ENCODE measurements at places on chromosomes 4 and X. TPM values are rescaled to one million over a fixed set of nuclear protein-coding genes. Genes with fewer than 3 reads are reported as not detected.

DNA sequence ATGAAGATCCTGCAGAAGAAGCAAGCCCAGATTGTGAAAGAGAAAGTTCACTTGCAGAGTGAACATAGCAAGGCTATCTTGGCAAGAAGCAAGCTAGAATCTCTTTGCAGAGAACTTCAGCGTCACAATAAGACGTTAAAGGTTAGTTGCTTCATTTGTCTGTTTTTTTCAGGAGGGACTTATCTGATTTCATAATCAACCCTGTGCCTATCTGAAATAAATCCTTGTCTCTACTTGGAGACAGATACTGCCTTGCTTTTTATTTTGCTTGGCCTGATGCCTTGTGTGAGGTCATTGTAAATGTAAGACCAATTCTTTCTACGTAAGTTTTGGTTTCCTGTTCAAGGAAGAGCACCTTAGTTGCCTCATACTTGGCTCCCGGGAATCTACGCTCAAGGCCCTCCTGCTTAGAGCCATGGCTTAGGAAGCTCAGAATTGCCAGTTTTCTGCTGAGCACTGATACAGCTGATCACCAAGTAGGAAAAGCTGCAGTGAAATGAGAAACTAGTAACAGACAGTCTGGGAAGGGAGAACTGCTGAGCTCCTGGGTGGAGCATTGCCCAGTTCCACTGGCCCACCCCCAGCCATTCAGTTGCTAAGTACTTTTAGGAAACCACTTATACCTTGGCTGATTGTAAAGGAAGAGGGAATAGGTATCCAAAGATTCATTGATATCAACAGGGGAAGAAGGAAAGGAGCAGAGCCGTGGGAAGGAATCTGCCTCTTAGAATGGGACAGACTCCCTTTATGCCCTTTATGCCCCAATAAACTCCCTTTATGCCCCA lies 41.8 kb downstream of the RBBP7 start:
- no peak for DNase-seq

DNA sequence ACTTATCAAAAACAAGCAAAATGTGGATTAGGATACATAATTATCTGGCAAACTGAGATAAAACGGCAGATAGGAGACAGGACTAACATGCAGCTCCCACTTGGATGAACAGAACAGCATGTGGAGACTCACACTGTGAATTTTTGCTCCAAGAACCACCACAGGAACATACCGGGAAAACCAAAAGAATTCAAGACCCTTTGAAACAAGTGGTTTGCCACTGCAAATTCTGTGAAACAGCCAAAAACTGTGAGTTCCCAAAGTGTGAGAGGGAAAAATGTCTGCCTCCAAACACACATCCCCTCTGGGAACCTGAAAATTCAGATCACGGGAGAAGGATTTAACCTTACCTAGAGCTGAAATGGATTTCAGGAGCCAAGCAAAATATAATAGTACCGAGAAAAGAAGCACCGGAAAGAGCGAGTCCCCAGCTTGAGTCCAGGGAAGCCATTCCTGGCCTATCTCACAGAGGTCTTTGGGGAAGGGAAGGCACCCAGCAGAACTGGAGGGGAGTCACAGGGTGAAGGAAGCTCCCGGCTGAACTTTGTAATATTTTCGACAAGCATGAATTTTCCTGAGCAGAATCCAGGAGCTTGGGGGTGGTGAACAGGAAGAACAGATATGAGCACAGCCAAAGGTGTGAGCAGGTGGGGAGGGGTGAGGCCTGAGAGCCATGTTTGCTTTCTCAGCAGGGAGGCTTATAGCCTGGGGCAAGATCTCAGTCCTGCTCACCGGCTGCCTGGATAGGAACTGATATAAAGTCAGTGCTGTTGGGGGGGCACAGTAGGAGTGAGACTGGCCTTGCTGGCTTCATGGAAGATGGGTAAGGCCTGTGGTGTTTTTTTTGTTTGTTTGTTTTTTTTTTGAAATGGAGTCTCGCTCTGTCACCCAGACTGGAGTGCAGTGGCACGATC lies 23.9 kb downstream of the MANBA start:
- no peak for DNase-seq

GRCh38 chr4:131488772-131489171 lies 1660.3 kb upstream of the PCDH10 start:
- DNase-seq: no peak

GRCh38 chrX:117839544-117839943 lies 277.1 kb downstream of the KLHL13 start:
- DNase-seq: no peak

DNA sequence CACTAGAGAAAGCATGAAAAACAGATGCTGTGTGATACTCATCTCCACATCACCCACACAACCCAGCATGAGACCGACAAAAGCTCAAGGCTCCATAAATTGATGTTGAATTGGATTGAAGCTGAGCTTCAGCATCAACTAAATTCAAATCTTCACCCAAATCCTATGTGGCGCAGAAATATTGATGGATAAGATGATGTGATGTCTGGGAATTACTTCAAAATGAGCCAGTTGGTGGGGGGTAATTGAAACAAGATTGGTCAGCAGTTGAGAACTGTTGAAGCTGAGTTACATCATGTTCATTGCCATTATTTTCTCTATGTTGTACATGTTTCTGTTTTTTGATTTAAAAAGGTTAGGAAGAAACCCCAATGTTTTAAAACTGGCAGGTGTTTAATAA lies 166.5 kb upstream of the STS start:
- no peak for DNase-seq

GRCh38 chr4:159445692-159446091 lies 342.8 kb downstream of the RAPGEF2 start:
- no peak for DNase-seq

DNA sequence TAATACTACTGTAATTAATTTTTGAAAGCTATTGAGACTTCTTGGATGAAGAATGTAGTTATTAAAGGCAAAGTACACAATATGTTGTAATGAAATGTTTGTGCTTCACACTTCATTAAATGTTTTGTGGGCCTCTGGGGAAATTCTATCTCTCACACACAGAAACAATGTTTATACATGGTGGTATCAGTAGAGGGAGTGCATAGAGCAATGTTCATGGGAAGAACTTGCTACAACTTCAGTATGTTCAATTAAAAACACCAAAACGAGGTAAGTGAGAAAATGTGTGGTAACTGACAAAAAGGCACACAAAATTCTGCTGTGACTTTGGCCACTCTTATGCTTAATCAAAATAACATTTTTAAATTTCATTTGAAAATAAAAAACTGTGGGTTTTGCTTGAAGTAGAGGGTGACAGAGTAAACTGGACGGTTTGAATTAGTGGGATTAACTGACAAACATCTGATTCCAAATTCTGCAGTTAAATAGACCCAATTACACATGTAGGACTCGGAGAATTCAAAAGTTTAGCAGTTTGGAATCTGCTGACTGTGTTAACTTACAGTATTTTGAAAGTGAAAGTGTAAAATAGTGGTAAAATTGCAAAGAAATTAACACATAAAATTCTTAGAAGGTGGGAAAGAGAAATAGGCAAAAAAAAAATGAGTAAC lies 111.4 kb upstream of the TTC29 start:
- DNase-seq: no peak

DNA sequence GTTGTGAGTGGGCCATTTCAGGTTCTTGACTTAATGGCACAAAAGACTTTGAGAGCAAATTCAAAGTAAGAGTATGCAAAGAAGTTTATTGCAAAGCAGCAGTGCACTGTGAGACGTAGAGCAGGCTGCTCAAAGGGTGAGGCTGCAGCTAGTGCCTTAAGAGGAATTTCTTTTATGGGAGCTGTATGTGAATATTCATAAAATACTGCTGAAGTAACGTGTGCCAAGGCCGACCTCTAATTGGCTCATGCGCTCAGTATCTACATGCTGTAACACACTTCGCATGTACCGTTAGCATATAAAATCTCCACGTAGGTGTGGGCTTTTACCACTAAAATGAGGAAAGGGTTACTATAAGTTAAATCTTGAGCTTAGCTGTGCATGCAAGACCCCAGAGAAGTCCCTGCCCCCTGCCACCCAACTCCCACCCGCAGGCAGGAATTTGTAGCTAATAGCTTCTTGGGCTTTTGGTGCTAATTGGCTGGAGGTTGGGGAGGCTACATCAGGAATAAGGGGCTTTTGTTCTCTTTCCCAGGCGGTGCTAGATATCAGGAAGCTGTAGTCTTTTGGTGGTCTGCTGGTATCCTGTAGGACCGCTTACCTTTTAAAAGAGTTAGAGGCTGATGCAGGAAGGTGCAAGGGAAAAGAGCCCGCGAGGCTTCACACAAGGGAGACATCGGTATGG lies 47.6 kb downstream of the FSTL5 start:
- DNase-seq: no peak

DNA sequence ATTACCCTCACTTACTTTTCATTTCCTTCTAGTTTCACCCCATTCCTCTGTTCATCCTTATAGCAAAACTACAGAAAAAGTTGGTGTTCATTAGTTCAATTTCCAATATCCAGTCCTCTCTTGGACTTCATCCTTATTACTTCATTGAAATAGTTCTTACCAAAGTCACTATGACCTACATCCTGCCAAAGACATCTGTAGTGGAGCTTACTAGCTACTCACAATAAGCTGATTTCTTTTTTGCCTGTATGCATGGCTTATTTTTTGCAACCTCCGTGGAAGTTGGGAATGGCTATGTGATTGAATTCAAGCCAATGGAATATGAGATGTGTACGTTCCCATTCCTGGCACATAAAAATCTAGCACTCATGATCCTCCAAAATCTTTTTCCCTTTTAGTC lies 4.6 kb upstream of the CDKL2 start:
- no peak for DNase-seq

DNA sequence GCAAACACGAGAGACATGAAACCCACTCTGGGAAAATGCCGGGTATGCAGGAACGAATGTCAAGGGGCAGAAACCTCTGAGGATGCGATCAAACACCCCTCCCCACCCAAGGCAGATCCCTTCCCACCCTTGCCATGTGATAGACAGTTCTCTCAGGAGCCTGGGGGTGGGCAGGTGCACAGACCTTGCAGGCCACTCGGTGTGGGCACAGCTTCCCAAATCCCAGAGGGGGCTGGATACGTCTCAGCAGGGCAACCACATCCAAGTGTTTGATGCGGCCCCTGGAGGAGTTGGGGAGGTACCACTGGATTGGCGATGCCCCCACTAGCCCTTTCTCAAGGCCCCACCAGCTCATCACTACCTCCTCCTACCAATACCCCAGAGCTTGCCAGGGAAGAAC lies 10.4 kb upstream of the SYP start:
- no peak for DNase-seq

- no peak for DNase-seq
These were observed 28.9 kb downstream of the SYNPO2 start for GRCh38 chr4:118917582-118917981.

DNA sequence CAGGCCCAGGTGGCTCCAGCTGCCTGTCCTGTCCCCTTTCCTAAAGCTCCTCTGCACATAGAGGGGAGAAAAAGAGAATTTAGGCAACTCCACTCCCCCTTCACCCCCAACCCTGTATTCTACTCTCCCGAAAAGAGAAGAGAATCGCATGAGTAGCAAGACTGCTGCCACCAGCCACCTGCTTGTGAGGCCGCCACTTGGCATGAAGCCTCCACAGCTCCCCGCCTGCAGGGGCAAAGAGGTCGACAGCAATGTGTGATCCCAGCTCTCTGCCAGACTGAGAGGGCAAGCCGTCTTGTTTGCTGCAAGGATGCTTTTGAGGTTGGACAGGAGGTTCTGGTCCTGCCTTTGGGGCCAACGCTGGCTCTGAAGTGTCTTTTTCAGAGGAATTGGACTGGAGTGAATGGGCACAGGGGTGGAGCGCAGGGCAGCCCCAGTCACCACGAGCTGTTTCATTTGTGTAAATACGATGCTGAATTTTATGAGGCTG lies 77.1 kb downstream of the STARD8 start:
- no peak for DNase-seq

DNA sequence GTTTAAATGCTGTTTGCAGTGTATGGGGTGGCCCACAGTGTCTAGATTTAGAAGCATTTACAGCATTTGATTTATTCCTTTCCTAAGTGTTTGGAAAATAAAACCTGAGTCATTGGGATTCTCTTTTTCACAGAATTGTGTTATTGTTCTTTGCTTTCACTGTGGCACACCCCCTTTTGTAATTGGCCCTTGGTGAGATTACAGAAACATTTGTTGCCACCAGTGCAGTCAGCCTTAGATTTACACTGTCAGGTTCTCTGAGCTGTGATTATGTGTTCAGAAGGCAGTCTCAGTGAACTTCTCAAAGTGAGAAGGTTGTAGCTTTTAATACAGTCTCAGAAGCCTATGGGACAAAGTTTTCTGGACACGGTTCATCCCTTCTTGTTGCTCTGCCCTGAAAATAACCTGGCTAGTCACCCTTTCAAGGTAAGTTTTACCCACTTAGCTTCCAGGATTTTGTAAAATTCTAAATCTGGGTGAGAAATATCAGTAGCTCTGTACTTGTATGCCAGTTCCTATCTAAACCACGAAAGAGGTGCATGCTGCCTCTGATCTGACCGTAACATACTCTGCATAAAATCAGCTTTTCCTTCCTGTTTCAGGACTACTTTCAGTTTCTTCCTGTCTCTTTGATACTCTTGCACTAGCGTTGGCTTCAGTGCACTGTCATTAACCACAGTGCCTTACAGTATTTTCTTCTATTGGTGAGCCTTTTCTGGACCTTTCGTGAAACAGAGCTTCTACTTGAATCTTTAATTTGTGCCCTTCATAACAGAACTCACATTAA lies 12.6 kb downstream of the RUFY3 start:
- DNase-seq: no peak

DNA sequence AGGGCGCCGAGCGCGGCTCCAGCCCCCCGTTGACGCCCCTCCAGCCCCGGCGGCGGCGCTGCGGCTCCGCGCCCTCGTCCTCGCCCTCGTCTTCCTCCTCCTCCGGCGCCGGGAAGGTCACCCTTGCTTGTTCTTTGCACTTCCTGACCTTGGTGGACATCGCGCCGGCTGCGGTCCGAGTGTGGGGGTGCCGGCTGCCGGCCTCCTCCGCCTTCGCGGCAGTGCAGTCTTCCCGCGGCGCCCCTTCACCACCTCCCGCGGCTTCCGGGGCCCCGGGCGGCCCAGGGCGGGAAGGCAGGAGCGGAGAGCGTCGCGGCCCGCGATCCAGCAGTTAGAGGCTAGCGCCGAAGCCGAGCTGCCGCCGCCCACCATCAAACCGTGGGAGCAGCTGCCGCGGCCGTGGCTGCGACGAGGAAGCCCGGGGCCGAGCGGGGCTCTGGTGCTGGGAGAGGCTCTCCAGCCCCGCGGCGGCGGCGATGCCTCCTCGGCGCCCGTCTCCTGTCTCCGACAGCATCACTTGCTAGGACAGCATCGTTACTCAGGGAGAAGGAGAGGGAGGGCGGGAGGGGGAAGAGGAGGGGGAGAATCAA lies at the start of gene TRPC3:
TSS of gene TRPC3 (minus strand) at position 540 of the 590 bp plus-strand sequence. CDS start at position 160, 380 bp downstream.
- DNase-seq: peak; percentile 65

DNA sequence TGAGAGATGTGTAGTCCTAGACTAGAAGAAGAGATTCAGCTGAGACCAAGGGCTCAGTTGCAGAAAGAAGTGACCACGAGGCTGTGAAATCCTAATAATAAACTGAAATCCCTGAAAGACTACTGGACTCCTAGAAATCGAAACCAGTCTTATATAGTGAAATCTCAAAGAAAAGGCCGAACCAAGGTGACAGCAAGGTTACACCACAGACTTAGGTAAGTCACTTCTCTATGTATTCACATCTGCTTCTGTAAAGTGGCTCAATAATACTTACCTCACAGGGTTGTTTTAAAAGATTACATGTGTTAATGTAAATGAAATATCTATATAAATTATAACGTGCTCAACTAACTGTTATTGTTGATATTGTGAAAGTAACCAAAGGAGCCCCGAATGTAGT lies 60.3 kb downstream of the ARSJ start:
- DNase-seq: no peak

The ASMT gene
- total RNA-seq: 0.45 TPM

The DCAF8L2 gene
- 0.11 TPM for total RNA-seq

The POF1B gene
- total RNA-seq: 1.5 TPM

The GNPDA2 gene
- total RNA-seq: 12.3 TPM

The COL4A5 gene
- 389 TPM for total RNA-seq

The ARMCX1 gene
- 24.8 TPM for total RNA-seq

Data from mesothelial cell of epicardium (in vitro differentiated cells).